Stimulated activated CD8-positive, alpha-beta memory T cell treated with anti-CD3 and anti-CD28 coated beads, Interleukin-7, amount 100 ng/mL, for 48 hours (primary cell): ENCODE measurements at places on chromosomes 2 and 18.

GRCh38 chr2:71530641-71531332, 77.4 kb downstream of the DYSF start:
- DNase-seq: no peak

GRCh38 chr18:42828881-42829280, 286.6 kb downstream of the RIT2 start:
- DNase-seq: no peak

- no peak for DNase-seq
Measured at GRCh38 chr2:32504877-32505478, 122.9 kb upstream of the TTC27 start.

- DNase-seq: no peak
Measured at GRCh38 chr2:229269941-229270340, 1.1 kb downstream of the PID1 start.

- DNase-seq: no peak
Measured at GRCh38 chr18:74190086-74190485, 41.8 kb downstream of the TIMM21 start.

DNA sequence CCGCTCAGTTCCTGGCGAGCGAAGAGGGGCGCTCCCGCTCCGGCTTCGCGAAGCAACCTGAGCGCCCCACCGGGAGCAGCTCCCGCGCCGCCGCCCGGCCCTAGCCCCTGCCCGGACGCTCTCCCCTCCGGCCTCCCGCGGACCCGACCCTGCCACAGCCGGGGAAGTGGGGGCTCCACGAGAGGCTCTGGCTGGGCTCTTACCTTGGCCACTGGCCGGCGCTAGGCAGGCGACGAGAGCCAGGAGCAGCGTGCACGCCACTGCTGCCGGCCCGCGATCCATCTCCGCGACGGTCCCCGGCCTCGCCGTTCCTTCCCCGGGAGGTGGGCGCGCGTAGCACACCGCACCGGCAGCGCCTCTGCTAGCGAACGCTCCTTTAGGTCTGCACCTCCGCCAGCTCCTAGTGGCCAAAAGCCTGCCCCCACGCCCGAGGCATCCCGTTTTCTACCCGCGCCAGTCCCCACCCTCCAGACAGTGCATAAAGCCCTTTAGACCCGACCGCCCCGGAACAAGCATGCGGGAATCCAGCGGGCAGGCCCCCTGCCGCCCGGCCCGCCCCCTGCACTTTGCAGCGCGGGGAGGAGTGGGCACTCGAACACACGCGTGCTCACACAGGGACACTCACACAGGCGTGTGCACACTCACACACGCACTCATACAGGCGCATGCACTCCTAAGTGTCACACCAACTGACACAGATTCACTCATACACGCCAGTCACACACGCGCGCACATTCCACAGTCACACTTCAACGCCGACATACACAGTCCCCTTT, at the start of gene LRP2:
Gene LRP2, minus strand, starts transcription at position 417 of the 776 bp plus-strand sequence. Its CDS starts 135 bp downstream, at position 282.
- no peak for DNase-seq

DNA sequence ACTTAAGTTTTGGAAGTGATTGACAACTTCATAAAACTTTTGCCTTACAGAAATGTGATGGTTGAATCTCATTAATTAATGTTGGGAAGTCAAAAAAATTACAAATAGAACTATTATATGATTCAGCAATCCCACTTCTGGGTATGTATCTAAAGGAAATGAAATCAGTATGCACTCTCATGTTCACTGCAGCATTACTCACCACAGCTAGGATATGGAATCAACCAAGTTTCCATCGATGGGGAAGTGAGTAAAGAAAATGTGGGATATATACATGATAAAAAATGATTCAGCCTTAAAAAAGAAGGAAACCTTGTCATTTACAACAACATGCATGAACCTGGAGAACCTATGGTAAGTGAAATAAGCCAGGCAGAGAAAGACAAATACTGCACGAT, 112.4 kb upstream of the WDR75 start:
- DNase-seq: no peak

DNA sequence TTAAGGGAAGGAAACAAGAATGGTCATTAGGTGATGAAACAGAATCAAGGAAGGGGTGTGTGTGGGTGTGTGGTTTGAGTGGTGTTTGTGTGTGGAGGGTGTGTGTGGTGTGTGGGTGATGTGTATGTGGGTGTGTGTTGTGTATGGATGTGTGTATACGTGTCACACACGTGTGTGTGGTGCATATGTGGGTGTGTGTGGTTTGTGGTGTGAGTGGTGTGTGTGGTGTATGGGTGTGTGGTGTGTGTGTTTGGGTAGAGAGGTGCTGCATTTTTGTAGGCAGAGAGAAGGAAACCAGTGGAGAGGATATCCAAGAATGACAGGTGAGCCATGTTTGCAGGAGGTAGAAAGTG, 1.1 kb upstream of the CEP192 start:
- DNase-seq: peak; percentile 47

- no peak for DNase-seq
Measured at GRCh38 chr2:51971136-51971535, 939.2 kb upstream of the NRXN1 start.

GRCh38 chr2:96485350-96485749, 19.8 kb downstream of the NEURL3 start:
- no peak for DNase-seq

- no peak for DNase-seq
Measured at GRCh38 chr18:36770315-36770946, 58.4 kb downstream of the TPGS2 start.

DNA sequence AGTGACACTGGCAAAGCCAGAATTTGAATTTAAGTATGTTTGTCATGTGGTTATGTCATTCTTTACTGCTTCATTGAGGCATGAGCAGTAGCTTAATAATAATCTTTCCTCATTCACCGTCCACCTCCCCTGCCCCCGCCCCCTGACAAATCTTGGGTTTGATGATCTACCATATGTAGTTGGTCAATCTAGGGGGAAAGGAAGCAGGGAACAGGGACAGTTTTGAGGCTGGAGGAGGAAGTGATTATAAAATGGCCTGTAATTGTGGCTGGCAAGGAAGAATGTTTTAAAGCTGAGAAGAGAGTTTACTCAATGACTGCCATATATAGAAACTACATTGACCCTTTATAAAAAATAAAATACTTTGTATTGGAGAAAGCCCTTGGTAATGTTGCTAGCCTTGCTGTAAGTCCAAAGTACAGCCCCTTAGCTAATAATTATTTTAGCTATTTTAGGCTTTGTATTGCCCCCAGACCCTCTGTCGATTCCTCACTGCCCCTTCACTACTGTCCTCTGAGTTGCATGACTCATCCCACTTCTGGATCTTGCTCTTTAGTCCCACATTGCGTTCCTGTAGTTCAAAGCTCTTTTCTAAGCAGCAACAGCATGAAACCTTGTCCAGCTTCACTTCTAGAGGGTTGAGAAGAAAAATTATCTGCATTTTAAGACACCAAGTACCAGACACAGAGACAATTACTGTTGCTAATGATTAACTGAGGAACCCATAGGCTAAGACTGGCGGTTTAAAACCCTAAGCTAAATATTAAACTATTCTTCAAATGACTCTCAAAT, 38.4 kb downstream of the PELI1 start:
- no peak for DNase-seq

- no peak for DNase-seq
Measured at GRCh38 chr2:65487404-65487803, 55.0 kb upstream of the SPRED2 start.

DNA sequence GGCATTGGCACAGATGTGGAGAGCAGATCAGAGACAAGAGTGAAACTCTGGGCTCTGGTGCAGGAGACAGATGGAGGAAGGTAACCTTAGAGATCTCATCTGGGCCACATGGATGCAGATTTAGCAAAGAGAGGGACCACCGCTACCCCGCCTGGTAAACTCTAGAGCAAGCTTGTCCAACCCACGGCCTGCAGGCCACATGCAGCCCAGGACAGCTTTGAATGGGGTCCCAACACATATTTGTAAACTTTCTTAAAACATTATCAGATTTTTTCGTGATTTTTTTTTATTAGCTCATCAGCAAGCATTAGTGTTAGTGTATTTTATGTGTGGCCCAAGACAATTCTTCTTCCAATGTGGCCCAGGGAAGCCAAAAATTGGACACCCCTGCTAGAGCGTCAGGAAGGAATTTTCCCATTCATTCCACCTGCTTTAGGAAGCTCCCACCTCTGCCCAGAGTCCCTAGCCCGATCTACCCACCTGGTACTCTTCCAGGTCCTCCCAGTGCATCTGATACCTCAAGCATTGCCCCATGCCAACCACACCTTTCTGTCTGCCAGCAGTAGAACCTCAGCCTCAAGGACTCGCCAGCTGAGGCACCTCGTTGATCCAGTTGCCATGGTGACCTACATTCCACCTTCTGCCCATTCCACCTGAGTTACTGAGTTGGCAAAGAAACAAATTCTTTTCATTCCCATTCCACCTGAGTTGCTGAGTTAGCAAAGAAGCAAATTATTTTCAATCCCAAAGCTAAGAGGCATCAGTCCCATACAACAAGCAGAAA, at the start of gene CIB4:
Gene CIB4, minus strand, starts transcription at position 586 of the 784 bp plus-strand sequence. Its CDS starts 52 bp downstream, at position 534.
- no peak for DNase-seq

- no peak for DNase-seq
Measured at GRCh38 chr2:9658972-9659371, 28.2 kb upstream of the YWHAQ start.

GRCh38 chr2:158315803-158316414, 140.6 kb downstream of the CCDC148 start:
- no peak for DNase-seq

GRCh38 chr2:134818321-134818720, 20.1 kb upstream of the ACMSD start:
- no peak for DNase-seq

DNA sequence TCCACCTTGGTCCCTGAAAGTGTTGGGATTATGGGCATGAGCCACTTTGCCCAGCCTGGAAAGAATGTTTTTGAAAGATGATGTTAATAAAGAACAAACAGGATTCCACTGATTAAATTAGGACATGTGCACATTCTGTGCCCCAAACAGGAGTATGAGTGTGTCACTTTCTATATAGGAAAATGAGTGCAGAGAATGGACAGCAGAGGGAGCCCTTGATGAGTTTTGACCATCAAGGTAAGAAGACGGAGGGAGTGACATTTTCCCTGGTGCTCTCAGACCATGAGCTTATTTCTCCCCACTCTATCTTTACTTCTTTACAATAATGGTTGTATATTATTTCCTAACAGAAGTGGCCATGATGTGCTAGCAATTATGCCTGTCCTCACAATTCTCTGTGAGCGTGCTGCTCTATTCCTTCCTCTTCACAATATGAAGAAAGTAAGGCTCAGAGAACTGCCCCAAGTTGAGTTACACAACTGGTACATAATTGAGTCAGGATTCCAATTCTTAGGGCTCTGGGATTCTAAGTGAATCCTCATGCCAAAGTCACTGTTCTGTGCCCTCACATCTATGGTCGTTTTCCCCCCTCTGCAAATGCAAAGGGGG, 20.6 kb downstream of the RPL37A start:
- DNase-seq: no peak
